ENCODE measurements at places on chromosomes 11 and 22.

- DNase-seq = no peak
Observed at GRCh38 chr11:88484873-88485621, 147.5 kb upstream of the CTSC start.

- no peak for DNase-seq
Observed at GRCh38 chr11:119896387-119897045, 167.5 kb upstream of the NECTIN1 start.

DNA sequence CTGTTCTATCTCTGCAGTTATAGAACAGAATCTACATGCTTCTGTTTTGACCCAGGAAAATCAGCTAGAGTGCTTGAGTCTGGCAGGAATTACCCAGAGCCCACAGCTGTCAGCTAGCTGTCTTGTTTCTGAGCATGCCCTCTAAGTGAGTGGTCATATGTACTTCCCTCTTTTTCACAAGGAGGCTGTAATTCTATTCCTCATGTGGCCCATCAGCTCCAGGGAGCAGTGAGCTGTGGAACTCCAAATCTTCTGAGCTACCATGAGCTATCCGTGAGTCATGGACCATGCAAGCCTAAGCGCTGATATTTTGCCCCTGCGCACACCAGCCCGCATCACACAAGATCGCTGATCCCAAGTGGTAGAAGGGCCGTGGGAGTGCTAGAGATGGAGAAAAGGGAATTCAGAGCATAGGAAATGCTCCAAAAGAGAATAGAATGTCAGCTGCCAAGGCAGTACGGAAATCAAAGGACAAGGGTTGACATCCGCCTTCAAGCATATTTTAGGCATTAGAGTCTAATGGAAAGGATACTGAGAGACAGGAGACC, 5.4 kb downstream of the FJX1 start:
- DNase-seq = no peak

- DNase-seq = no peak
Observed at GRCh38 chr11:9601037-9601875, 27.8 kb downstream of the WEE1 start.

GRCh38 chr11:76626266-76626665, 44.3 kb downstream of the LRRC32 start:
- no peak for DNase-seq

- no peak for DNase-seq
Observed at GRCh38 chr22:17269224-17269606, 50.0 kb upstream of the ADA2 start.

DNA sequence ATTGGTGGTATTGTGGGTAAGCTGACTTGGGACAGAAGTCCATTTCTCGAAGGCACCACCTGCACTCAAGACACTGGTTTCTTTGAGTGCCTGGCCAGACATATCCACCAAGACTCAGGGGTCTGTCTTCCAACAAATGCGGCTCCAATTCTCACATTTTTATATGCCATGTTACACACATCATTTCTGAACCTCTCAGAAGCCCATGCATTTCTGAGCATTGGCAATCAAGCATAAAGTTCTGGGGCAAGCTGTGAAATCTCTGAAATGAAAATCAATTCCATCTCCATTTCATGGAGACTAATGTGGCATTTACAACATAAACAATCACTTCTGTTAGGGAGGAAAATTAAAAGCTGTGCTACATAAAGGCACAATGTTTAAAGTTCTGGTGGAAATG, 243.7 kb downstream of the KIRREL3 start:
- DNase-seq = no peak

DNA sequence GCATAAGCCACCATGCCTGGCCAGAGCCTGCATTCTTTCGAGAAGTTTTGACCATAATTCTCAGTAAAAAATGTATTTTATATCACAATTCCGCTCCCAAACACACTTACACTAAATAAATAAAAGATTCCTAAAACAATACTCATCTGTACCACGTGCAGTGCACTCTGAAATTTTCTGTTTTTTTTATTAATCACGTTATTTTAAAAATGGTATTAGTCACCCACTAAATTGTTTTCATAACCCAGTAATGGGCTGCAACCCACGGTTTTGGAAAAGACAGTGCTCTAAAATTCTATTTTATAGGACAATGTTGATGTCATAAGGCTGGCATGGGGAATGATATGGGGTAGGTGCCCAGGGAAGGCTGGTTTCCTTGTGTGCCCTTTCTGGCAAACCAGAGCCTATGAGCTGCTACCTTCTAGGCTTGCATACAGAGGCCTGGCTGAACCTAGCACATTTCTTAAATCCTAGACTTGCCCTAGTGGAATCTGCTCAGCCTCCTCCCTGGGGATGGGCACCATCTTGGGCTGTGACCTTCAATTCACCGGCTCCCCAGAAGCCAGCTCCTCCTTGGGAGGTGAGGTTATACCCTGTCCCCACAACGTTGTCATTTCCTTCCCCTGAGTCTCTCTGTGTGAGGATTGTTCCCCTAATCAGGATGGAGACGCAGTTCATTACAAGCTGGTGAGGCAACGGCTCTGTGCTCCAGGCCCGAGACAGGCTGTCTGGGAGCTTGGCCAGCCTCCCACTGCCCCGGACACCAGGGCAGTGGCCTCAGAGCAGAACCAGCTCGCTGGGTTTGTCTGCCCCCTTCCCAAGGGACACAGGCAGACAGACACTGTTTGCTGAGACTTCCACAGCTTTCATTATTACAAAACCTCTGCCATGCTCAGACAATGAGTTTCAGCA, 116.5 kb upstream of the NAV2 start:
- peak; percentile 38 for DNase-seq

- no peak for DNase-seq
Observed at GRCh38 chr11:38226684-38227083, 1628.6 kb upstream of the RAG2 start.

DNA sequence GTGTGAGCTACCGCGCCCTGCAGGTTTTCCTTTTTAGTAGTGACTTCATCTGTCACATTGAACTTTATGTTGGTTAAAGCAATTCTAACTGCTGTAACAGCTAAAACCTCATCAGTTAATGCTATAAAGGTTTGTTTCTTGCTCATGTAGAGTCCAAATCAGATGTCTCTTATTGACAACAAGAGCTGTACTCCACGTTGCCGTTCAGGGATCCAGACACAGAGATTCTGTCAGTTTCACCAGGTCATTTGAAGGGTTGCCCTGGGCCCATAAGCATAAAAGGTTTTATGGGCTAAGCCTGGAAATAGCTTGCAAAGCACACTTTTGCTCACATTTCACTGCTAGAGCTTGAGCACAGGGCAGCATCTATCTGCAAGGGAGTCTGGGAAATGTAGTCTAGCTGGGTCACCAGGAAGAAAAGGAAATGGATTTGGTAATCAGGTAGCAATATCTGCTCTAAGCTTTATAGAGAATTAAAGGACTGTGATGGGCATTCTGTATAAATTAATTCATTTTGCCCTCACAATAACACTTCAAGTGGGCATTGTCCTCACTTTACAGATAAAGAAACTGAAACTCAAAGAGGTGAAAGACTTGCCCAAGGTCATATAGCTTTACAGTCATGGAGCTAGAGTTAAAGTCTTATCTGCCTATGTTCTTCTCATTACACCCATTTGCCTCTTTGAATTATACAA, 25.2 kb upstream of the PTPRJ start:
- no peak for DNase-seq

- no peak for DNase-seq
Observed at GRCh38 chr22:19242699-19243098, 48.8 kb downstream of the CLTCL1 start.

GRCh38 chr22:48424661-48425060, 1403.0 kb downstream of the BRD1 start:
- DNase-seq = no peak

- peak; percentile 58 for DNase-seq
Observed at GRCh38 chr11:35558513-35558912, 33.1 kb upstream of the PAMR1 start.

- DNase-seq = no peak
Observed at GRCh38 chr22:36369004-36369921, 18.5 kb downstream of the MYH9 start.

- DNase-seq = no peak
Observed at GRCh38 chr11:74014880-74015279, 6.0 kb upstream of the UCP3 start.

DNA sequence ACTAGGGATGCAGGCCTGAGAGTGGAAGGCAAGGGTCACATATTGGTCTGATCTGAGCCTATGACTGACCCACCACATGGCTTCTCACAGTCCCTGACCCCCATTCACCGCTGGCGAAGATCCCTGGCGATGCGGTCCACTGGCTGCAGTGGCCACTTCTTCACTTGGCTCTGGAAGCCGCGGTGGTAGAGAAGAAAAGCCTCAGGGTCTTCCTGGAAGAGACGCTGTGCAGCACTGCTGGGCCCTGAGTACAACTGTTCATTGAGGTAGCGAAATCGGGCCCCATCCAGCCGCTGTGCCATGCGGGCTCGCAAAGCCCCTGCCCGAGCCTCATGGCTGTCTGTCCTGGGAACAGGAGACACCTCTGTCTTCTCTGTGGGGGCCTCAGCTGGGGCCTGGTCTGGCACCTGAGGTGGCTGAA, 2.4 kb downstream of the RRP8 start:
- DNase-seq = no peak

GRCh38 chr11:6931146-6931713, 5.0 kb downstream of the ZNF215 start:
- no peak for DNase-seq

DNA sequence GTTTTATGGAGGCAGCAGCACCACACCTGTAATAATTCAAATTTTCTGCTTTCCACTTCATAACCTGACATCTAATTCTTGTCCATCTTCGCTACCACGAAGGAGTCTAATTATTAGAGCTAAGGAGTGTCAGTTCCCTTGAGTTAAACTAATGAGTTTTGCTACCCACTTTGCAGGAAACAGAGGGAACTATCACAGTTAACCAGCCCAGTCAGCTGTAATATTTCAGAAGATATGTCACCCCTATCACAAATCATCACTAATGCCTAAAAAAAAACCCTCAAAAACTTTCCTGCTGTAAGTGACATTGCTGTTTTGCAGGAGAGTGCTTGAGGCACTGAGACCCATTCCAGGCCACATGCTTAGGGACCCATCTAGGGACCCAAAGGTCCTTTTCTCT, 8.4 kb downstream of the TECTA start:
- no peak for DNase-seq

DNA sequence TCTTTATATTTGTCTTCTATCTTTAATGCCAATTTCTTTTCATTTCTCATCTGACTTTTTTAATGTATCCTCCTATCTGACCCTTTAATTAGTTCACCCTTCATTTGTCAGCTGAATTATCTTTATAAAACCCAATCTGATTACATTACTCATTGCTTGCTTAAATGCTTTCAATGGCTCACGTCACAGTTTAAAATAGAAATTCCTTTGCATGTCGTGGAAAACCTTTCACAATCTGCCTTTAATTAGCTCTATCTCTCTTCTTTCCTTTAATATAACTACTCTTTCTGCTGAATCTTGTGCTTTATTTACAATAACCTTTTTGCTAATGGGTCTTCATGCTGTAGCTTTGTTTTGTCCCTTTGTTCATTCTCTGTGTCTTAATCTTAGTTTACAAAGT, 125.7 kb downstream of the DYNC2H1 start:
- DNase-seq = no peak

GRCh38 chr22:40498420-40499208, 128.2 kb downstream of the SGSM3 start:
- no peak for DNase-seq

- DNase-seq = no peak
Observed at GRCh38 chr22:30297276-30297990, 8.1 kb upstream of the CASTOR1 start.

DNA sequence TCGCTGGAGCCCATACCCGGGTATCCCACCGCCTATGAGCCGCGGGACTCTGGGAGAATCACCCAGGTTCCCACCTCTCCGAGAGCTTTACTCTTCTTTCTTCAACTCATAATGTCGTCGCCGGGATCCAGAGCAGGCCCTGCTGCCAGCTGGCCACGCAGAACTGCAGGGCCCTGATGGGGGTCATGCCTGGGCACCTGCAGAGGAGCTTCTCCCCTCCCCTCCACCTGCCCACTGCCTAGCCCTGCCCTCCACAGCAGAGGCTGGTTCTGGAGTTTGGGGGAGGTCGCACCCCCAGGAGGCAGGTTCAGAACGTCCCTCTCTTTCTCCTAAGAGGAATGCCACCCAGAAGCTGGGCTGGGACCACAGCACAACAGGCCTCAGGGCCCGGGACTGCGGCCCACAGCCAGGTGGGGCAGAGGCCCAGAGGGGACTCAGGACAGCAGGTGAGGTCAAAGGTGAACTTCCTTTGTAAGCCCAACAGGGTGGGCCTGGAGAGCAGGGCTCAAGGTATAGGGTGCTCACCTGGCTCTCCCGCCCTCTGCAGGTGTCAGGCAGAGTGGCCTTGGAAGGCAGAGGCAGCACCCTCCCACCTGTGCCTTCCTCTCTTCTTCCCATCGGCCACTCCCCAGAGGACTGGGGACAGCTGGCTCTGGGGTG, 1.9 kb downstream of the SLC25A45 start:
- DNase-seq = no peak

DNA sequence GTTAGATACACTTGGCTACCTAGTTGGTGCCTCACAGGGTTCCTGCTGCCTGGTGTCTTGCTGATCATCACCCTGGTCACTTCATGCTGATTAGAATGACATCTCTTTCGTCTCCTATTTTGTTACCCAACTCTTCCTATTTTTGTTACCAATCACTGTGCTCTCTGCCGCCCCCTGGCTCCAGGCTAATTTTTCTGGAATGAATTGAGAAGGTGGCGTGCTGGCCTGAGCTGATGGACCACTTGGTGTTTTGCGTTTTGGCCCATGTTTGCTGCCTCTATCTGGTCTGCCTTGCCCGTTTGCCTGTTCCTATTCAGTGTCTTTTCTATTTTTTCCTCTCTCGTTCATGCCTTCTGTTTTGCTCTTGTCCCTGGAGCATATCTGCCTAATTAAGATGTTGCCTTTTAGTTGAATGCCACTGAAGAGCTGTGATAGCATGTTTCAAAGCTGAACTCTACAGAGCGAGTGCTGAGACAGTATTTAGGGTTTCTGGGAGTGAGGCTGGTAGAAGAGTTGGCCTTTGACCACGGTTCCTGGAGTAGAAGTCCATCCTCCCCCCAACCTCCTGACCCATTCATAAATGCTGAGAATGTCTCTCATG, 5.9 kb upstream of the ATF4 start:
- peak; percentile 63 for DNase-seq

- peak; percentile 33 for DNase-seq
Observed at GRCh38 chr11:94303966-94304958, at the start of gene IZUMO1R. IZUMO1R (plus strand) TSS chr11:94304580; CDS start chr11:94305637, 1,057 bp downstream.

GRCh38 chr11:46900091-46900746, 18.1 kb downstream of the LRP4 start:
- DNase-seq = no peak

DNA sequence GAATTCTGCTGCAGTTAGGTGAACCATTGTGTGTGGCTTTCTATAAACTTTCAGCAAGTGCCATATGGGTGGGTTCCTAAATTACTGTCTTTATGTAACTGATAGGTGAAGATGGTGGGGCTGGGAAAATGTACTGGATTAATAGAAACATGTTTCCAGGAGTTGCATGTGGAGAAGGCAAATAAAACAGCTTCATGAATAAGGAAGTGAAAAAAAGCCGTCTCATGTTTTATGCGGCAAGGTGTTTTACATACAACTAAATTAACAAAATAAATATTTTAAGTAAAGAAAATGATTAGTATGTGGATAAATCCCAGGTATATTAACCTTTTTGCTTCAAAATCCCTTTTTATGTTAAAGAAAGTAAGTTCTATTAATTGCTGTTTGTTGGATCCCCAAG, 67.2 kb downstream of the EXT2 start:
- no peak for DNase-seq

All from lung (tissue), 17 donors.